Stimulated activated CD4-positive, alpha-beta T cell treated with anti-CD3 and anti-CD28 coated beads, TNF-alpha, amount 100 ng/mL, for 1 hour (primary cell): ENCODE measurements at places on chromosomes 5 and 9.

DNA sequence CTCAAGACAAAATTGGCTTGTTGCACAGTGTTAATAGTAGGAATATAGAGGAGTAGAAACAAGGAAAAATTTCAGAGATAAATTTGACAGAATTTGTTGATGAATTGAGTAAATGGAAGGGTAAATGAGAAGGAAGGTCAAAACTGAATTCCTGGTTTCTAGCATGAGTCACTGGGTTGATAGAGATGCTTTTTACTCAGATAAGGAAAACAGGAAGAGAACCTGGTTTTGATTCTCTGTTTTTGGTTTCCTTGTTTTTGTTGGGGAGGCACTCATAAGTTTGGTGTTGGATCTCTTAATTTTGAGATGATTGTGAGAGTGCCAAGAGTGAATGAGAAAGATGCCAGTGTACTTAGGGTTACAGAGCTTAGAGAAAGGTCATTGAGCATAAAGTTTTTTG is 7.1 kb downstream of the LRRC70 start:
- DNase-seq: no peak

DNA sequence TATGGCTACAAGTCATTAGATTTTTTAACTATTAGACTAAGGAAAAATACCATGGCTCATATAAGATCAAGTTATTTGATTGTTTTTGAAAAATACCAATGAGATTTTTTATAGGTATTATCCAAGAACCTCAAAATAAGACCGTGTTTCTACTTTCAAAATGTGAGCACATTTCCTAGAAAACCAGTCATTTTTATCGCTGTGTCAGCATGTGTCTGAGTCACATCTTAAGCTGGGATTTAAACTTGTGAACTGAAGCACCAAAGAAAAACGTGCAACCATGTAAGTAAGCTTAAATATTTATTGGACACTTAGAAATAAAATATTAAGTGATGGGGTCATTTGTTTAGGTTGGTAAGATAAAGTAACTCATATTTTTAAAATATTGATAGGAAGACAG is 1676.0 kb upstream of the NUDT12 start:
- no peak for DNase-seq

GRCh38 chr9:81637276-81637675 is 52.1 kb downstream of the TLE1 start:
- DNase-seq: no peak

DNA sequence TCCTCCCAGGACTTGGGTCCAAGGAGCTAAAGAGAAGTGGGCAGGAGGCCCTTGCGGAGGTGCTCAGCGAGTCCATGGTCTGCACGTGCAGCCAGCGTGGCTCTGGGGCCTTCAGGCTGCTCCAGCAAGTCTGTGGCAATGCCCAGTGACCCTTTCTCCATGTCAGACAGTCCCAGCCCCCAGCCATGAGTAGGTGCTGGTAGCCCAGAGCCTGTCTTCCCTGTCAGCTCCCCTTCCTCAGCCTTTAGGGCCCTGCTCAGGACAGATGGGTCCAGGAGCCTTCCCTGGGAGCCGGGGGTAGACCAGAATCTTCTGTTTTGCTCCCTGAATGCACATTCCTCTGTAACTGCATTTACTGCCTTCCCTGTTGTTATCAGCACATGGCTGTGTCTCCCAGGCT is 147.2 kb upstream of the IRX2 start:
- DNase-seq: no peak

DNA sequence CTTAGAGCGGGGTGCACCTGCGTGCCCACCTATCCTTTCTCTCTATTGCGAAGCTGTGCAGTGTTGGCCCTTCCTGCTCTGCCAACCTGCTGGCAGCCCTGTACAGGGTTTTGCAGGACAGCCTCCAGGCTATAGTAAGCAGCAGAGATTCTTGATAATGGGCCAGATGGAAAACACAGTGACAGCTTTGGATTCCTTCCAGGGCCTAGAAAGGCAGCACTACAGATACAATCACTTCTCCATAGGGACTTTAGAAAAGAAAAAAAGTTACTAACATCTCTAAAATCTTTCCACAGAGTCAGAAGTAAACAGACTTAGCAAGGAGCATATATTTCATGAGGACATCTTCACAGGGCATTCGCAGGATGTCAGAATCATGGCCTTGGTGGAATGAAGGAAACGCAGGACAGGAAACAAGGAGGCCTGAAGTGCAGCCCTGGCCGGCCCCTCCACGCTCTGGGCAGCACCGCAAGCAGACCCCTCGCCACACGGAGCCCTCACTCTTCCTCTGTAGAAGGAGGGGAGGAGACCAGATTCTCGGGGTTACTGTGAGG is 172.1 kb upstream of the GAS1 start:
- DNase-seq: no peak

GRCh38 chr9:86749161-86749893 is 198.0 kb downstream of the GAS1 start:
- no peak for DNase-seq

DNA sequence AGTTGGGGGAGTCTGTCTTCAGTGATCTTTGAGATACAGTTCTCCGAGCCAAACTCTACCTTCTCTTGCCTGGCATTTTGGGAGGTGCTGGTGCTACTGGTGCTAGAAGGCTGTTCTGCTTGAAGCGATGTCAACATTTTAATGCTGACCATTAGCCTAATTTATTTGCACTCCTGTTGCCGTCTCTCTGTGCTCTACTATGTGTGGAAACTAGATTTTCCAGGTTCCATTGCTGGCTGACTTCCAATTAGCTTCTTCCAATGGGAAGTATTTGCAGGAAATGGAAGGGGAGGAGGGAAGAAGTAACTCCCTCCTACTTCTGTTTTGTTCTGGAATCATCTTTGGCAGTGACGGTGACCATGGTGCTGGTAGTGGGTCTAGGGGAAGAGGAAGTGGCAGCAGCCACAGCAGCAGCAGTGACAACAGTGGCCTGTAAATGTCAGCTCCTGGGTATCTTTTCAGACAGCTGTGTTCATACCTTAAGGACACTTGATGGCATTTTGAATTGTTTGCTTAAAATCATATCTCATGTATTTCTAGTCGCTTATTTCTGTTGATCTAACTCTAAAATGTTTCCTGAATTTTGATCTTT is 7.9 kb downstream of the TXNDC8 start:
- DNase-seq: no peak

DNA sequence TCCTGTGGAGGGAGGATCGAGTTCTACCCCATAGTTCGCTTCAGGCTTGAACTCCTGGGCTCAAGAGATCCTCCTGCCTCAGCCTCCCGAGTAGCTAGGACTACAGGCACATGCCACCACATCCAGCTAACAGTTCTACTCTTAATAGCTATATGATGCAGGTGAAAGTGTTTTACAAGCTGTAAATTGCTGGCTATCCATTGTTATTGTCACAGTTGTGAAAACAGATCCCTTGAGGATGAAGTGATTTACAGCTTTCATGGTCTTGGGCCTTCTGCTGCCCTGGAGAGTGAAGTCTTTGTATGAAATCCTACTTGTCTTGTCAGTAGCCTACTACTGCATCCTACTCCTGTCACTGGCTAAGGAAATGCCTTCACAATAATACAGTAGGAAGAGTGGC is 48.0 kb downstream of the GRAMD2B start:
- no peak for DNase-seq

DNA sequence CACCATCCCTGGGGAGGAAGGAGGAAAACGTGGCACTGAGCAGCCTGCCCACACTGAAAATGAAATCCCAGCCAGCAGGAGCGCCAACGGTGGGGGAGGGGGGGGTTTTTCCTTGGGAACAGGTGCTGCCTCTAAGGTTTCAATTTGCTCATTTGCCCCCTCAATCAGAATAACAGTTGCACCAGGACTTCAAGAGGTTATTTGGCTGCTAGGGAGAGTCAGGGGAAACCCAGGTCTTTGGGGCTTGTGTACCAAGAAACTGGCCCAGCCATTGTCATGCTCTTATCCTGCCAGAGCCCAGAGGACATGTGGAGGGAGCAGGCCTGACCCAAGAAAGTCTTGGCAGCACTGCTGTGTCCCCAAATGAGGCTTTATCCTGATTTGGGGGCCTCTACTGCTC is 66.5 kb downstream of the NDFIP1 start:
- no peak for DNase-seq
